ENCODE measurements at places on chromosomes 12 and 14.

DNA sequence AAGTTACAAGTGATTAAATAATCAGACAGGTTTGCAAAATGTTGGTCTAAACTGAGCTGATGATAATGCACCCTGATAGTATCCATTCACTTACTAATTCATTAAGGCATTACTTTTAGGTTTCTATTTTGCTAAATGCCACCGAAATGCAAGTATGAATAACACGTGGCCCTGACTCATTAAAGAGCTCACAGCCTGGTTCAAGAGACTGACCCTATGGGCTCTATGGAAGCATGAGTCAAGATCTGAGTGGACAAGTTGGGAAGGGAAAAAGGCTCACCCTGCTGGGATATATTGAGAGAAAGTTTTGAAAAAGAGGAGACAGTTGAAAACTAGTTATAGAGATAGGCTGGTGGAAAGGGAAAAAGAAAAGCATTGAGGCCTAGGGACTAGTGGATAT lies 14.8 kb upstream of the LRRC9 start:
- no peak for DNase-seq

- DNase-seq, result no peak
Measured at GRCh38 chr12:41466802-41467201, 278.7 kb downstream of the PDZRN4 start.

DNA sequence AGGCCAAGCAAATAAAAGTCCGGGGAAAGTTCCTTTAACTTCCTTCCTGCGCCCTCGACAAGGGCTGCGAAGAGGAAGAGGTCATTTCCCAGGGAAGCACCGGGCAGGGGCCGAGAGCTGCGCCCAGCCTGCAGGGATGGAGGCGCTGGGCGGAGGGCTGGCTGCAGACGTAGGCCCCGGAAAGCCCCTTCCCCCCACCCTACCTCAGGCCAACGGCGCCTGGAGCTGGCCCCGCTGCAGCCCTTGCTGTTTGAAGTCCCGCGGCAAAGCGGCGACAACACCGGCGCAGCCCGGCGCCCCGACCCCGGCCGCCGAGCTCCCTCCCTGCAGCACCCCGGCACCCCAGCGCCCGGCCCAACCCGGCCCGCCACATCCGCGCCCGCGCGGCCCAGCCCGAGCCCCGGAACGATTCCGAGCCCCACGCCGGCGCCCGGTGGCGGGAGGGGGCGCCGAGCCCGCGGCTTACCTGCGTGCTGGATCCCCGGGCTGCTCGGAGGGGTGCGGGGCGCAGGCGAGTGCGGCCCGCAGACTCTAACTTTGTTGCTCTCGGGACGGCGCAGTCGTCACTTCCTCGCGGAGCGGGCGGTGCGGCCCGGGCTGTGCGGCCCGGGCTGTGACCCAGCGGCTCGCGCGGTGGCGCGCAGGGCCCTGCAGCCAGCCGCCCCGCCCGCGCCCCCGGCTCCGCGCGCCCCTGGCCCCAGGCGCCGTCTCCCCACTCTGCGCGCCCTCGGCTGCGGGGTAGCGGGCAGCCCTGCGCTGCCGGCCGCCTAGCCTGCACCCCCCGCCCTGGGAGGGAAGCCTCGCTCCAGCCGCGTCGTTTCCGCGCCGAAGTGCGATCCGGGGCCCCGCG lies 64.8 kb upstream of the PTGR2 start:
- DNase-seq, result peak; percentile 48

DNA sequence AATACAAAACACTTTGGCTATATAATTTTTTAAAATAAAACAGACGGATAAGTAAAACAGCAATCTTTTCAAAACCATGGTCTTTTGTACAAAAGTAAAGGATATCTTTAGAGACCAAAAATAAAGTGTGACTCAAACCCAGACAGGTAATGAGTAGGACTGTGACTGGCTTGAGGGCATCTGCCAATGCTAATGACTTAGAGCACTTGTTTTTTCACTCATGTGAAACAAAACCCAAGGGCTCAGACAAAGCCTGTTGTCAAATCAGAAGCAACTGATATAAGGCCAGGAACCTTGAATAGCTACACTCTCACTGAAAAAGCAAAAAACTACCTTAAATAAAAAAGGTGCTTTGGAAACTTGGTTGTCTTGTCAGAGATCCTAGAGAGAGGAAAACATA lies 357.4 kb downstream of the TMEM117 start:
- no peak for DNase-seq

DNA sequence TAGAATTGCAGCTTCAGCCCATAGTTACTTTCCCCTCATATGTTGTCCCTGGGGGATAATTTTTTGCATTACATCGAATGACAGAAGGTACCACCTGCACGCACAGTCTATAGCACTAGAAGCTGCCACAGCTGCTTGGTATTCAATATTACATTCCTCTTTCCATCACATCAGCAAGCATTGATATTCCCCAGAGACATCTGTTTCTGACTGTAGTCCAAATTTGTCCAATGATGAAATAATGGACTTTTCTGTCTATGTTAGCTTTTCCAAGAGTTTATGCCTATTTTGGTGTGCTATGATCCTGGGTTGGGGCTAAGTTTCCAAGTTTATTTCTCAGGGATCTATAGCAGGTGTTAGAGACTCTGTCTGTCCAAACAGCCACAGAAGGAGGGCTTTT lies 335.4 kb downstream of the LRIG3 start:
- DNase-seq, result peak; percentile 87

GRCh38 chr12:85920324-85920947 lies 46.3 kb downstream of the NTS start:
- DNase-seq, result peak; percentile 21

Data from fibroblast of skin of scalp (primary cell).